ENCODE measurements at places on chromosomes 1 and 21.

DNA sequence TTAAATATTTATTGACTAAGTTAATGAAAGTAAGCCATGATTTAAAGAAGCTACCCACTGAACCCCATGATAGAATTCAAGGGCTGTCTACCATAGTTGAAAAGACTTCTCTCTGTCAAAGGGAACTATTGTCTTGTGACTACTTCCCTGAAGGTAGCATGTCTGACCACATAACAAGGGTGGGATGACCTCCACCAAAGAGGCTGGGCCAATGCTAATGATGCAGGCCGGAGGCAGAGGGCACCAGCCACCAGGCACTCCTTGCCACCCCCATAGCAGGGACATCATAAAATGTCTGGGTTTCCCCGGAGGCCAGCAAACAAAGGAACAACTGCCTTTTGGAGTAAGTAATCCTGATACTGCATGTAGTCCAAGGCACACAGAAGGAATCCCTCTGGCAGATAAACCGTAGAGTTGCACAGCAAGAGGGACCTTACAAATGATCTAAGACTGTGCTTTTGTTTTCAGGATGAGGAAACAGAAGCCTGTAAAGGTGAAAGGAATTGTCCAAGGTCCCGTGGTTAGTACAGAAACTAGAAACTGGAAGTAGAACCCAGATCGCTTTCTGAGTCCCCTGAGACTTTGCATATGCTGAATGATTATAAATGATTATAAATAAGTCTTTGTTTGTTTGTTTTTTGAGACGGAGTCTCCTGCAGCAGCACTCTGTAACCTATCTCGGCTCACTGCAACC lies 33.5 kb upstream of the ITPKB start:
- DNase-seq: no peak

- peak; percentile 53 for DNase-seq
Observed at GRCh38 chr1:45583666-45584350, at the start of gene NASP. TSS of gene NASP (plus strand) at chr1:45584041. CDS start at chr1:45584147, 106 bp downstream.

GRCh38 chr1:110580244-110580643 lies 25.9 kb downstream of the KCNA2 start:
- no peak for DNase-seq

- DNase-seq: no peak
Observed at GRCh38 chr1:196660852-196661251, 9.0 kb downstream of the CFH start.

- no peak for DNase-seq
Observed at GRCh38 chr21:36185523-36185922, 28.9 kb downstream of the DOP1B start.

DNA sequence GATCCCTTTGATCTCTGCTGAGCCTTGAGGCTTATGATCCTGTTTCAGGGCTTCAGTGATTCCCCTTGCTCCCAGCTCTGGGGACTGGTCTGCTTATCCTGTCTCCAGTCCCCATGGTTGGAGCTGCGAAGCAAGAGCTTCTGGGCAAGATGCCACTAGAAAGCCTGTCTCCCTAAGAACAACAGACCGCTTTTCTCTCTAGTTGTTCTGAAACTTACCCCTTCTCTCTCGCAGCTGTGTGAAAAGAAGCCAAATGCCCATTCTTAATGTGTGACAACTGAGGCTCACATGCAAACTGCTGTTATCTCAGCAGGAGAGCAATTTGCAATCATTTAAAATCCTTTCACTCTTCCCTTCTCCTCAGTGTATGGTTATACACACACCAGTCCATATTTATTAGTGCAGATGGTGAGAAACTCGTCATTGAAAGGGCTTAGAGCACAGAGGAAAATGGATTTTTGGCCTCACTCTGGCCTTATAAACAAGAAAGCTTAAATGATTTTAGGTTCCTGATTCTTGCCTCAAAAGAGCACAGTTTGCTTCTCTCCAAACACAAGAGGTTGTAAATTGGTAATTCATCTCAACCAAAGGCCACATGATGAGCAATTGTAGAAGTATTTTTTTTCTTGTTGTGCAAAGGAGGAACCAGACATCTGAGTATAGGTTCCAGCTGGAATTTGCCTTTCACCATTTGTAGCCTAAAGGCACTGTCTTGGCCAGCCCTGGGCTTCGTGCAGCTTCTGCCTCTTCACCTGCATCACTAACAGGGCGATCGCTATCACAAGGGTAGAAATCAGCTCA lies 179.2 kb upstream of the LMO4 start:
- no peak for DNase-seq

DNA sequence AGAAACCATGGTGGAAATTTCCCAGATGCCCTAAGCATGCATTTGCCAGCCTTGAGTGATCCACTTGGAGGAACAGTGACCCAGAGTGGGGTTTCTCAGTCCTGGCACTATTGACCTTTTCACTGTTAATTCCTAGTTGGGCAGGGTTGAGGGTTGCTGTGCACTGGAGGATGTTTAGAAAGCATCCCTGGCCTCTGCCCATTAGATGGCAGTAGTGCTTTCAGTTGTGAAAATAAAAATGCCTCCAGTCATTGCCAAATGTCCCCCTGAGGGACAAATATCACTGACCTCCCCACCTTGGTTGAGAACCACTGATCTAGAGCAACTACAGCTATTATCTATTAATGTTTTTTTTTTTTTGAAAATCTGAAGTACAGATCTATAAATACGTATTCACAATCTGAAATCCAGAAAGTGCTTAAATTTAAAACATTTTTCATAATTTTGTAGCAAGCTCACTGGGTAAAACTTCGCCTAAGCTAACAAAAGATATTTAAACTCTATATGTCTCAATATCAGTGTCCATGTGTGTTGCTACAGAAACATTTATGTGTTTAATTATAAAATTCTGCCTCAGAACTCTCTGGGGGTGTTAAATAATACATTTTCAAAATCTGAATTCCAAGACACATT lies 27.3 kb downstream of the F3 start:
- no peak for DNase-seq

DNA sequence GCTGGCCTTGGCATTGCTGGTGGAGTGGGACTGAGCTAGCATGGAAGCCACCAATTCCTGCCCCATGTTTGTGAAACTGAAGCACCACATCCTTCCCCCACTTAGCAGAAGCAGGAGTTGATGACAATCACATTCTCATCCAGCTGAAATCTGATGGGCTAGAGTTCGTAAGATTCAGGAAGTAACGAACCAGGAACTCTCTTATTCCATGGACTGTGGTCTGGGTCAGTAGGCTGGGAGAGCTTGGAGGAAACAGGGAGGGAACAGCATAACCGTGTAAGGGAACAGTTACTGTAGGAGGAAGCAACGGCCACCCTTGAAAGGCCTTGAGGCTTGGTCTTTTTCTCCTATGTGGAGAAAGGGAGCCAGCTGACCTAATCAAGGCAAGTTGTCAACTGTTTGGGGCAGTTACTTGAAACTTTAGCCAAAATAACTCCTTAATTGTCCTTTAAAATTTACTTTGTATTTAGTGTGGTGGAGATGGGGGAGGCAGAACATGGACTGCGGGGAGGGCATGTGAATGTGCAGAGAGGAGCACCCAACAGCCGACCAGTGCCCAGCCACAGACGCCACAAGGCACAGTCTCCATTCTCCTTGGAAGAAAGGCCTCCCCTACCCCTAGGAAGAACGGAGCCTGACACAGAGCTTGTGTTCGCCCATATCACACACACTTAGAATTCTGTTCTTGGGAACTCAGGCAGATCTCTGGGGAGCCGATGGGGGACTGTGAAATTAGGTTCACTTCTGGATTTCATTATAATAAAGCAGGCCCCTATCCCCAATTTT lies 2.0 kb upstream of the COQ8A start:
- DNase-seq: no peak

GRCh38 chr1:23562137-23562876 lies 3.0 kb upstream of the ID3 start:
- DNase-seq: peak; percentile 74

DNA sequence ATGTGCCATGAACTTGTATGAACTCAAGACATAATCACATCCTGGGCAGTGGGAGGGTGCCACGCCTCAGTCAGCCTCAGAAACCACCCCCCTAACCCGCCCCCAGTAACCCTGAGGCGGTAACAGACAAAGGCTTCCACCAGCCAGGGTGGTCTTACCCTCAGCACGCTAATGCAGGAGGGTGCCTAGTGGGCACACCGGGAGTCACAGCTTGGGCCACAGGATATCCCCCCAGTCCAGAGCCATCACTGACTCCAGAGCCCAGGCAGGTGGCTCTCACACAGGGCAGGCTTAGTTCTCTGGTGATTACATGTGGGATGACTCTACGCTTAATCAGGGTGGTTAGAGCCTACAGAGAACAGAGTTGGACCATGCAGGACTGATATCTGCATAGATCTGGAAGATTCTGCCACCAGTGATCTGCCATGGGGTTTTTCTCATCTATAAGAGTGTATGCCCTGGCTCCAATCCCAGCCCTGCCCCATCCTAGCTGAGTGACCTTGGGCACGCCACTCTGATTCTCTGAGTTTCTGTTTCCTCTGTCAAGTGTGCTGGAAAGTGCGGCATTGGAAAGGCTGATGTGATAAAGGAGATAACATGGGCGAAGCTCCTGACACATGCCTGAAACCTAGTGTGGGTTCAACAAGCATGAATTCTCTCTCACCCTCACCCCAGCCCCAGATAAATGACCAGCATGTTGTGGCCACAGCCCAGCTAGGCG lies 27.3 kb downstream of the OPTC start:
- DNase-seq: no peak

DNA sequence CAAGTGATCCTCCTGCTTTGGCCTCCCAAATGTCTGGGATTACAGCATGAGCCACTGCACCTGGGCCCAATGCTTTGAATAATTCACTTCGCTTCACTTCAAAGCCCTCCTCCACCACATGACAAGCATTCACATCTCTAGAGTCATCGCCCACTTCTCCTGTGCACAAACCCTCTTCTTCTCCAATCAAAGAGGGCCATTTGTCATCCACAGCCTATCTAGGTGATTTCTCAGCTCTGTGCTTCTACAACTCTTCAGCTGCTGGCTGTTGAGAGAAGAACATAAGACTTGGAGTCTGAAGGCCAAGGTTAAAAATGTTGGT lies 20.1 kb upstream of the PSMB2 start:
- no peak for DNase-seq

GRCh38 chr1:15975358-15975804 lies 520 bp downstream of the ZBTB17 start:
- no peak for DNase-seq

DNA sequence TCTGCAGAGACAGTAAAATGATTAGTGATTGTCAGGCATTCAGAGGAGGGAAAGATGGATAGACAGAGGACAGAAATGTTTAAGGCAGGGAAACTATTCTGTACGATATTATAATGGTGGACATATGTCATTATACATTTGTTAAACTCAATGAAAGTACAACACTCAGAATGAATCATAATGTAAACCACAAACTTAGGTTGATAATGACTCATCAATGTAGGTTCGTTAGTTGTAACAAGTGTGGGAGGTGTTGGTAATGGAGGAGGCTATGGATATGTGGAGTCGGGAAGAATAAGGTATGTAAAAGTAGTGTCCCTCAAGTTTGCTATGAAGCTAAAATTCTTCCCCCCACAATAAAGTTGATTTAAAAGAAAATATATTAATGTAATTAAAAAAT lies 455.0 kb downstream of the BRINP3 start:
- no peak for DNase-seq

DNA sequence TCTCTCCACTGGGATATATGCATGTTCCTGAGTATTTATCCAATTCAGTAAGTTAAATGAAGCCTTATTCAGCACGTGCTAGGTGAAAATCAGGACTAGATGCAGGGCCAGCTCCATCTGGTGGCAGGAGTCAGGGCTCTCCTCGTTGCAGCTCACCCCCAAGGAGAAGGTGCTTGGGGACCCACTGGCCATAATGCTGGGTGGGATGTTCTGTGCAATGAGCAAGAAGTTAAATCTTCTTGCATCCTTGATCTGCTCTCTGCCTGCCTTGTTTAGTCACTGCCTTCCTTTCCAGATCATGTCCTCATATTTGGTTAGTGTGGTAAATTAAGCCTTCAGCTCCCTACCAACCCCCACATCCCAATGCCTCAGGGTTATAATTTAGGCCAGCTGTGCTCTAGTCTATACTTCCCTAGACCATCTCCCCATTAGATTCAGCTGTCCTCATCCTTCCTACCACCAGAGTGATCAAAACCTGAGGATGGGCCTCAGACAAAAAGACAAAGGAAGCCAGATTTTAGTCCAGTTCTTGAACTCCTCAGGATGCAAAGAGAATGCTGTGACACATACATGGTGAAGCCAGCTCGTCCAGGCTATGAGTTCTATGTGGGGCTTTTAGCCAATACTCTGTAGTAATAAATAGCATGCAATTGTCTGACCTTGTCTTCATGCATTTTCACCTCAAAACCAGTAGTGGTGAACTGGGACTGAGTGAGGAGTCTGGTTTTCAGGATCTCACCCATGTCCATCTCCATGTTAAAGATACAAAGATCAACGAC lies 55.9 kb downstream of the SEC16B start:
- peak; percentile 56 for DNase-seq

DNA sequence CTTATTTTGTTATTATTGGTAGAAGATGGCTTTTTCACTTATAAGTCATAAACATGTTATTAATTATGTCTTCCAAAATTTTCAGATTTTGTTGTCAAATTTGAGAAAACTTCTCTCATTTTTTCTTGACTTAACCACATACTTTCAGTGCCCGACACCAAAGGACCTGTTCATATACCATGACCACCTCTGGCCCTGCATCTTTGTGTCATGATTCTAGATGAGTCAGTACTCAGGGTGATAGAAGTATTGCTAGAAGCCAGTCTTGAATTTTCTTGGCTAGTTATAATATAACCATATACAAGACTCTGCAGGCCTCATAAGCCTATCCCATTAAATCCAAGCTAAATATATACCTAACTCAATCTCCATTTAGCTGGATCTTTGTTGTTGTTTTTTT lies 35.4 kb upstream of the DPH5 start:
- DNase-seq: no peak

GRCh38 chr1:58999676-59000075 lies 215.8 kb upstream of the JUN start:
- no peak for DNase-seq

DNA sequence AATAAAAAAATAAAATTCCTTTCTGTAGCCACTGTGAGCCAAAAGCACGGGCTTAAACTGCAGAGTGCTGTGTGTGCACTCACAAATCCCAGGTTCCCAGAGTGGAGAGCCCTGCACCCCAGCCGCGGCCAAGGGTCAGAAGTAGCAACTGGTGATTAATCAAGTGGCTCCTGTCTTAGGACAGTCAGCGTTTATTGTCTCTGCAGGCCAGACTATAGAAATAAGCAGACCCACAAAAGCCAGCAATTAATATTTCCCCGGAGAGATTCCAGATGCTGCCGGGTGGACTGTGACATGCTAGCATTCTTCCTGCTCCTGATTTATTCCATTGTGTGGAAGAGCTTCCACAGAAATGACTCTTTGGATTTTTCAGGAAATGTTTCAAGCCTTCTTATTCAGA lies 412.2 kb downstream of the KIF26B start:
- no peak for DNase-seq

GRCh38 chr1:2489615-2490014 lies 13.5 kb downstream of the PLCH2 start:
- no peak for DNase-seq

GRCh38 chr1:39688706-39689105 lies 2.5 kb downstream of the HPCAL4 start:
- DNase-seq: no peak

- no peak for DNase-seq
Observed at GRCh38 chr1:53467391-53467790, 8.2 kb downstream of the DMRTB1 start.
